Effector CD8-positive, alpha-beta T cell (primary cell): ENCODE measurements at places on chromosomes 6 and 20.

- no peak for DNase-seq
Observed at GRCh38 chr6:157535340-157536222, 154.6 kb downstream of the ZDHHC14 start.

- no peak for DNase-seq
Observed at GRCh38 chr6:106473812-106474211, 113.3 kb downstream of the CRYBG1 start.

DNA sequence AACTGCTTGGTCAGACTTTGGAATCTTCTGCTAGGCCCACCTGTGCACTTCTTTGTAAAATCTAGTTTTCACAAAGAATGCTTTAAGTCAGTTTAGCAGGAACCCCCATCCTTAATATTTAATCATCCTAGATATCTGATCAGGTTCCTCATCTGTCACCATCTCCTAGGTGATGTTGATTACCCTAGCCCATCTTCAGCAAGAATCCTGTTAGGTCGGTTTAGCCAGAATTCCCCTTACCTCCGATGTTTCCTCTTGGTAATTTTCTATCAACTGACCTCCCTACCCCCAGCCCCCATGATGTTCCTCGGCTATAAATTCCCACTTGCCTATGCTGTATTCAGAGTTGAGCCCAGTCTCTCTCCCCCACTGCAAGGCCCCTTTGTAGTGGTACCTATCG lies 2.7 kb upstream of the ZNF341 start:
- DNase-seq, result no peak

DNA sequence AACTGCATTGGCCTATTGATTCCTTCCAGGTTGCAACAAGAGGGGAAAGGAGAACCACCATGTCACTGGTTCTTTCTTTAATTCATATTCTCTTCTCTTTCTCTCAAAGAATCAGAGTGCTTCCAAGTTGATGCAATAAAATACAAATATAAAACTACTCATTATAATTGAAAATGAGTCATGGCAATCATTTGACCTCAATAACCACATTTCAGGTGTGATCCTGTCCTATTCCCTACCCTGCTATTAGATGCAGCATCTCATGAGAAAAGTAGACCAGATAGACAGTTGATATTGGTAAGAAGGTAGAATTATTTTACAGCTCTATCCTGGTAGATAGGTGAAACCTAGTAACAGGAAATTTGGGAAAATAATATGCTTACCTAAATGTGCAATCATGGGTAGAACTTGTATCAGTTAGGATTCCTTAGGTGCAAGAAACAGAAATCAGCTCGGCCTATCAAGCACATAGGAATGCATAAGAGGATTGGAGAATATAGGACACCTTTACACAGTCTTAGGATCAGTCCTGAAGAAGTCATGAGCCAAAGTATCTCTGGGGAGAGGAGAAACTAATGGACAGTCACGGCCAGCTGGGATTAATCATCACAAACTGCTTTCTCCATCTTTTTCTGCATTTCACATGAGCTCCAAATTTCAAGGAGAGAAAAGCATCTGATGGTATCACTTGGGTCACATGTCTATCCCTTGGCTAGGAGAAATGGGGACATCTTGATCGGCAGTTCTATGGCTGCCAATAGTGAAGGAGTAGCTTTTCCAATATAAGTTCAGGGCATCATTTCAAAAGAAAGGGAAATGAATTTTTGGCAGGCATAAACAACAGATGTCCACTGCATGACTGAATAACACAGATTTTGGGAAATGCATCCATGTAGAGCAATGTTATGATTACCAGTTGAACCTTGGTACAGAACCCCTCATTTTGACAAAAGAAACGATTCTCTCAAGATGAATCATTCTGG lies 19.3 kb upstream of the RNF146 start:
- no peak for DNase-seq

- no peak for DNase-seq
Observed at GRCh38 chr6:73639040-73639439, 14.8 kb downstream of the SLC17A5 start.

DNA sequence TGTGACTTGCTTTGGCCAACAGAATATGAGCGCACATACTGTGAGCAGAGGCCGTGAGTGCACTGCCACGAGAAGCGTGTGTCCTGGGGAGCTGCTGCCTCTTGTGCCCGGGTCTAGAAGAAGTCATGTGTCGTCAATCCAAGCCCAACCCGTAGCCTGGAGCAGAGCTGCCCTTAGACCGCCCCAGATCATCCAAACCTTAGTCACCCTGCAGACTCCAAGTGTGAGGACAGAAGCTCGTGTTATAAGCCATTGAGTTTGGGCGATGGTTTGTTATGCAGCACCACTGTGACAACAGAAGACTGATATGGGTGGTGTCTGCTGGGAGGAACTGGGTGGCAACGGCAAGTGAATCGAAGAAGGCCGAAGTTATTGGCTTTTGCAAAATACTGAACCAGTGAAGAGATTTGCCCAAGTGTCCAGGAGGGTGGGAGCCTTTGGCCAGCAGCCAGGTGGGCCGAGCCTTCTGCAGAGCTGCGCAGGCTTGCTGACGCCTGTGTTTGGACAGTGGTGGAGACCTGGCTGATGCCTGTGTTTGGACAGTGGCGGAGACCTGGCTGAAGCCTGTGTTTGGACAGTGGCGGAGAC lies 101.3 kb upstream of the SULF2 start:
- DNase-seq, result no peak

- DNase-seq, result no peak
Observed at GRCh38 chr20:32834972-32835371, 15.2 kb downstream of the MAPRE1 start.

DNA sequence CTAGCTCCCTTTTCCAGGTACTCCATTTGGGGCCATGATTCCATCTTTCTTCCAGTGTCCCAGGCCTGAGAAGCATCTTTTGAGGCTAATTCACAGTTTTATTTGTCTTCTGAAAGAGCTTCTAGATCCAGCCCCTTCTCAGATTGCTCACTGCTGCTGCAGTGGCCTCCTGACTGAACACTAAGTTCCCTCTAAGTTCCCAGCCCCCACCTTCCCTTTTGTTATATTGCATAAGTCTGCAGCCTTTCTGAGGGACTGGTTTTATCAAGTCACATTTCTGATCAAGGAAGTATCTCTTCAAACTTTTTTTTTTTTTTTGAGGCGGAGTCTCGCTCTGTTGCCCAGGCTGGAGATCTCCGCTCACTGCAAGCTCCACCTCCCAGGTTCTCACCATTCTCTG lies 10.7 kb downstream of the MAPRE1 start:
- DNase-seq, result no peak

GRCh38 chr20:1815502-1816085 lies 79.6 kb upstream of the SIRPA start:
- DNase-seq, result no peak

DNA sequence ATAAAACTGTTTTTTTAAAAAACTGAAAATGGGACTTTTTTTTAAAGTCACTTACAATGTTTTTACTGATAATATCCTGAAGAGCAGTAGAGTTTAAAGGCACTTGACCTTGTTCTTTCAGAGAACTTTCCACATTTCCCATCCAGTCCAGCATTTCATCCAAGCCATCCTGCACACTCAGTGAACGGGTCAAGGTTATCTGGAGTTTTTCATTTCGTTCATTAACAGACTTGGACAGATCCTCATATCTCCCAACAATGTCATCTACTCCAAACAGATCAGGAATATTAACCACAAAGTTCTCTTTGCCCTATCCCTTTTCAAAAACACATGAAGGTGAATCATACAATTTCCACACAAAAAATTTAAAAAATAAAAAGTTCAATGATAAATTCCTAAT lies 69.1 kb downstream of the DST start:
- DNase-seq, result no peak

DNA sequence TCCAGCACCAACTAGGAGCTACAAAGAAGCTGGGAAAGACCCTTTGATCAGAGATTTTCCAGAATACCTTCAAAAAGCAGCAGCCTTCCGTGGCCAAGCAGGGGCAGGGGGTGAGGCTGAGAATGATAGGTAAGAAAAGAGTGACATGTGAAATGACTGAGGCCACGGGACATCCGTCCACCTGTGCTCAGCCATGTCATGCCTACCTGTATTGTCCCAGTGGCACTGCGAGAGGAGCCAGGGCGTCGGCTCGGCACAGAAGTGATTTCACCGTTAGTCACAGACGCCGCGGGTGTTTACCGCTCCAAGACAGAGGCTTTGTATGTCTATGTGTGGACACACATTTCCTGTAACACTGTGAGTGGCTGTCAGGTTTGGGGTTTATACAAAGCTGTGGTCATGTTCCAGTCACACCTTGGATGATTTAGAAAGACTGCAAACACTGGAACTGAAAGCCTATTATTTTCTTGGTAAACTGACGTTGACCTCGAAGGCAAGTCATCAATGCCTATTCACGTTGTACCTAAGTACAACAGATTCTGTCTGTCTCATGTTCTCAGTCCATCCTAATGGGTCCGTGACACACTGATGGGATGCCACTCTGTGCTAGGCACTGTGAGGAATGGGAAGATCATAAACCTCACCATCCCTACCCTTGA lies 32.1 kb upstream of the JAG1 start:
- DNase-seq, result no peak

DNA sequence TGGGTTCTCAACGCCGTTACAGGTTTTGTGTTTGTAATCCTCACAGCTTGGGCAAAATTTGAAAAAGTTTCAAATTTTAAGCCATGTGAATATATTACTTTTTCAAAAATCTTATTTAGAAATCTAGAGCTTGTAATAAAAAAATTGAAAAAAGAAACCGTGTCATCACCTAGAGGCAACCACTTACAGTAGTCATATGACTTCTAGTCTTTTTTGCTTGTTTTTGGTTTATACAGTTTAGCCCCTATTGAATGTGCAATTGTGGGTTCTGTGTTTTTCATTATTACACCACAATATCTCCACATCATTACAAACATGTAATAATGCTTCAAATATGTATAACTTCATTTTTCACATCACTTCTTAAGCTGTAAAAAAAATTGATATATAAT lies 888 bp downstream of the DYNLRB1 start:
- DNase-seq, result no peak

GRCh38 chr6:151761851-151762250 lies 45.6 kb upstream of the ESR1 start:
- DNase-seq, result no peak

GRCh38 chr20:15071085-15071808 lies 733.8 kb upstream of the FLRT3 start:
- DNase-seq, result no peak

- DNase-seq, result no peak
Observed at GRCh38 chr6:31842053-31842452, 14.5 kb downstream of the HSPA1B start.

GRCh38 chr20:52142757-52143156 lies 48.8 kb downstream of the ZFP64 start:
- no peak for DNase-seq

GRCh38 chr6:113805811-113806495 lies 51.2 kb upstream of the MARCKS start:
- no peak for DNase-seq

GRCh38 chr20:472889-473292 lies 10.6 kb upstream of the TBC1D20 start:
- no peak for DNase-seq

DNA sequence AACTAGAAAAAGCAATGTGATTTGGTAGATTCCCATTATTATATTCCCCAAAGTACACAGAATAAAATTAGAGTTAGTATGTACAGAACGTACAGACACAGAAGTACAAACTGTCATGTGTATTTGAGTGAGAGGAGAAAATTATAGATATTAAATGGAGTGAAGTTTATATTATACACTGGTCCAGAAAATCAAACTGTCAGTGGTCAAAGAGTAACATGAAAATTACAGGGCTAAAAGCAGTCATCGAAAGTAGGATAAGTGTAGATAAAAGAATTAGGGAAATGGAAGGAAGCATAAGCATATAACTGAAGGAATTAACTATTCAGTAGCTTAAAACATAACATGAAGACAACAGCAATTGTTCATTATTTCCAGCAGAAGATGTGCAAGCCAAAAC lies 30.3 kb downstream of the SEL1L2 start:
- DNase-seq, result no peak

GRCh38 chr20:347640-348484 lies 951 bp downstream of the NRSN2 start:
- DNase-seq, result peak; percentile 60

DNA sequence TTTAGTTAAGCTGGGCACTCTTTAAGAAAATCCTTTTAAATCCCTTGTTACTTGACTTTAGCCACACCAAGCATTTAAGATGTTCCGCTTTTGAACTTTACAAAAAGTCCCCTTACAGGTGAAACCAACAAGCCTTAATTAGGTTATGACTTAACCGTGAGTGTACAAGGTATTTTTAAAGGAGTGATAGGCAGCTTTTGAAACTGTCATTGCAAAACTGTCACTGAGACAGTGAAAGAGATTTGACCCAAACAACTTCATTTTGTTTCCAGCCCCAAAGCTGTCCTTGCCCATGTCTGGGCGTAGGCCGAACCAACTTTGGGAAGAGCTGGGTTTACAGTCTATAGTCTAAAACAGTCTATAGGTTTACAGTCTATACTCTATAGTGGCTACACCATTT lies 305.4 kb downstream of the FARS2 start:
- no peak for DNase-seq

GRCh38 chr20:19381947-19382346 lies 169.5 kb downstream of the SLC24A3 start:
- DNase-seq, result no peak

GRCh38 chr20:25217161-25218108 lies 21.9 kb downstream of the ENTPD6 start:
- no peak for DNase-seq
